ENCODE measurements at places on chromosomes 5 and 9. TPM values are rescaled to one million over a fixed set of nuclear protein-coding genes. Genes with fewer than 3 reads are reported as not detected.

Gene ATP6V0E1
- 147 TPM for total RNA-seq

Gene CD14
- 0.31 TPM for total RNA-seq

Gene FAM219A
- total RNA-seq = 16.3 TPM

Gene PRELID2
- total RNA-seq = 3.1 TPM

Gene MSMP
- total RNA-seq = 0.88 TPM

Gene IFNB1
- not detected for total RNA-seq

Gene PCDHGA1
- 0.09 TPM for total RNA-seq

Gene TTC23L
- not detected for total RNA-seq

Gene MOCS2
- total RNA-seq = 18.4 TPM

Gene PTBP3
- total RNA-seq = 94.7 TPM

Gene IL4
- total RNA-seq = 20.5 TPM

Gene TSTD2
- total RNA-seq = 17.7 TPM

Gene FGD3
- total RNA-seq = 39.5 TPM

Gene ADAMTSL2
- not detected for total RNA-seq

Gene SLC36A2
- not detected for total RNA-seq

Gene SLC25A2
- 0.23 TPM for total RNA-seq

Gene ARL14EPL
- not detected for total RNA-seq

Gene PCDHAC1
- not detected for total RNA-seq

Gene IGFBPL1
- not detected for total RNA-seq

Gene SPATA6L
- not detected for total RNA-seq

Gene PCDHB10
- total RNA-seq = not detected

Gene SCGB3A2
- not detected for total RNA-seq

Gene GPR151
- not detected for total RNA-seq

Gene KCNIP1
- not detected for total RNA-seq

Gene PTGDS
- total RNA-seq = not detected

Gene IFNA21
- total RNA-seq = not detected

Gene PCDHA11
- not detected for total RNA-seq

Gene CLIC3
- total RNA-seq = not detected

Gene MSX2
- total RNA-seq = not detected

Gene SLC6A7
- not detected for total RNA-seq

Gene NEURL1B
- 0.05 TPM for total RNA-seq

Gene CEL
- 2.0 TPM for total RNA-seq

Gene NRG2
- total RNA-seq = 0.07 TPM

Gene LRRC8A
- total RNA-seq = 28.4 TPM

Gene CCDC192
- not detected for total RNA-seq

Gene DELE1
- total RNA-seq = 66.7 TPM

Gene OSMR
- not detected for total RNA-seq

Gene PCDHGB2
- total RNA-seq = 0.97 TPM

Gene CCDC183
- 0.14 TPM for total RNA-seq

Gene SHISAL2B
- total RNA-seq = not detected

Gene OTP
- not detected for total RNA-seq

Gene BTNL9
- not detected for total RNA-seq

Gene MEIKIN
- total RNA-seq = not detected

Gene CCDC152
- 6.6 TPM for total RNA-seq

Gene TRPM6
- not detected for total RNA-seq

Gene CDH18
- not detected for total RNA-seq

All from activated CD4-positive, alpha-beta T cell treated with anti-CD3 and anti-CD28 coated beads, Interleukin-2, amount 10 ng/mL, durations not matched to agents 24 days and 14 days (primary cell).